Uterus (tissue), 4 donors: ENCODE measurements at places on chromosomes 7 and 10. TPM values are rescaled to one million over a fixed set of nuclear protein-coding genes. Genes with fewer than 3 reads are reported as not detected.

GRCh38 chr10:78178940-78179339, 145.3 kb downstream of the RPS24 start:
- no peak for DNase-seq

DNA sequence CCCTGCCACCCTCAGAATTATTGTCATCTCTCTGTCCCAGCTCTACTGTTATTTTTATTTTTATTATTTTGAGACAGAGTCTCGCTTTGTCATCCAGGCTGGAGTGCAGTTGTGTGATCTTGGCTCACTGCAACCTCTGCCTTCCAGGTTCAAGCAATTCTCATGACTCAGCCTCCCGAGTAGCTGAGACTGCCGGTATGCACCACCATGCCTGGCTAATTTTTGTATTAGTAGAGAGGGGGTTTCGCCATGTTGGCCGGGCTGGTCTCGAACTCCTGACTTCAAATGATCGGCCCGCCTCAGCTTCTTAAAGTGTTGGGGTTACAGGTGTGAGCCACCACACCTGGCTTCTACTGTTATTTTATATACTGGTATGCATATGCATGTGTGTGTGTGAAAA, 11.0 kb downstream of the CALHM2 start:
- DNase-seq = no peak

GRCh38 chr7:42960762-42961161, 28.6 kb downstream of the MRPL32 start:
- no peak for DNase-seq

GRCh38 chr10:70846795-70847194, 31.0 kb downstream of the SGPL1 start:
- DNase-seq = no peak

DNA sequence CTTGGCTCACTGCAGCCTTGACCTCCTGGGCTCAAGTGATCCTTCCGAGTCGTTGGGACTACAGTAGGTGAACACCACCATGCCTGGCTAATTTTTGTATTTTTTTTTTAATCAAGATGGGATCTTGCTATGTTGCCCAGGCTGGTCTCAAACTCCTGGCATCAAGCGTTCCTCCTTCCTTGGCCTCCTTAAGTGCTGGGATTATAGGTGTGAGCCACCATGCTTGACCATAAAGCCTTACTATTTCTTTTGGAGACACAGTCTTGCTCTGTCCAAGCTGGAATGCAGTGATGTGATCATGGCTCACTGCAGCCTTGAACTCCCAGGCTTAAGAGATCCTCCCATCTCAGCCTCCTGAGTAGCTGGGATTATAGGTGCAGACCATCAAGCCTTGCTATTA, 12.6 kb downstream of the TFAM start:
- DNase-seq = no peak

GRCh38 chr7:27399791-27400567, 157.4 kb downstream of the EVX1 start:
- DNase-seq = no peak

GRCh38 chr10:5064656-5065055, 29.6 kb upstream of the AKR1C3 start:
- DNase-seq = no peak

The GRM3 gene
- not detected for total RNA-seq

The ABCB1 gene
- total RNA-seq = 7.9 TPM

The PIK3AP1 gene
- total RNA-seq = 6.8 TPM

The CAV2 gene
- total RNA-seq = 33.3 TPM
